ENCODE measurements at places on chromosomes 5 and 9.

DNA sequence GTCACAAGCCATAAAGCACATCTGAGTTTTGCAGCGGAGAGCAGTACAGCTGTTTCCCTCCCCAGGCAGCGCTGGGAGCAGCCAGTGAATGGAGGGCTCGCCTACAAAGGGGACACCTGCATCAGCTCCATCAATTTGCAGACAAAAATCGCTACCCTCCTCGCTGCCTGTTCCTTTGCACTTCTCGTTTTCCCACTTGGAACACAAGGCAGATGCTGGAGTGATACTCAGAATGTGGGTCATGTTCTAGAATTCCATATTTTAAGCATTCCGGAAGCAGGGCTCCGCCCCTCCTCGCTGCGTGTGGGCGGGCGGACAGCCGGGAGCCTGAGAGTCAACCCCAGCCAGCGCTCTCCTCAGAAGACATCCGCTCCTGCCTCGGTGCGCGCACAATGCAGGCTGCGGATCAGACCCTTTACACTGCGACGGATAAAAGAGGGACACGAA is 92.1 kb downstream of the LMNB1 start:
- DNase-seq: no peak

DNA sequence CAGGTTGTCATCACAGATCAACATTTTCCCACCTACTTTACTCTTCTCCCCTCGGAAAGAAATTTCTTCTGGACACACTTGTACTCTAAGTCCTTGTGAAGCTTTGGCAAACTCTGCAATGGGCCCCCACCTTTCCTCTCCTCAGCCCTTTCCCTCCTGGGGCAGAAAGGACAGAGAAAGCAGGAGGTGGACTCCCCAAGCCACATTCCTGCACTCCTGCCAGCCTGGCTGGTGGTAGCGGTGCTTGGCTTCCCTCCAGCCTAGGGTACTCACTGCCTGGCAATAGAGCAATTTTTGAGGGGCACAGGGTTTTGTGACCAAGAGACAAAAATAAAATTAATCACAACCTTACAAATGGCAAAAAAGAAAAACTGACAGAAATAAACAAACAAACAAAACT is 451.4 kb downstream of the ZSWIM6 start:
- no peak for DNase-seq

GRCh38 chr5:74862221-74862620 is 4.0 kb downstream of the FAM169A start:
- DNase-seq: no peak

GRCh38 chr5:158320178-158320674 is 461.3 kb upstream of the CLINT1 start:
- DNase-seq: no peak

- no peak for DNase-seq
Measured at GRCh38 chr9:98686961-98687855, 21.5 kb downstream of the GABBR2 start.

DNA sequence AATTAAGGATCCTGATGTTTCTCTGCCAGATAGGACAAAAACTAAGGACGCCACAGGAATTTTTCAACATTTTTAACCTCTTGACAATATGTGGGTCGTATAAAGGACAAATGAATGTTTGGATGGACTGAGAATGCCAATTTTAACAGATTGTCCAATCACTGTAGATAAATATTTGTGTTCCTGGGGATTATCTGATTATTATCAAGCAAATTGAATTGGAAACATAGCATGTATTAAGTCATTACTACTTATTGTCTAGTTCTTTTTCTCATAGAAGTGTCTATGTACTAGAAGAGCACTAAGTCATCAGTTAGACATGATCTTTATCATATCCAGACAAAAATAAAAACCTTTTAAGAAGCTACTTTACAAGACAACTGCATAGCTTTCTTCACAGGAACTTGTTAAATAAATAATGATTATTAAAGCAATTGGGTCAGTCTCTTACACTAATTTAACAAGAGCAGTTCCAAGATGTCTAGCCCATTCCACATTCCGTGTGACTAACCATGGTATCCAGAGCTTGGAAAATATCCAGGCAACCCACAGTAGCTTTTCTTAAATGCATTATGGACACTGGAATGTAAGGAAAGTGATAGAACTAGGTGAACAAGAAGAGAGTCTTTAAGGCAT is 127.5 kb upstream of the CDKN2B start:
- no peak for DNase-seq

- no peak for DNase-seq
Measured at GRCh38 chr5:127863610-127864395, 160.6 kb downstream of the CCDC192 start.

DNA sequence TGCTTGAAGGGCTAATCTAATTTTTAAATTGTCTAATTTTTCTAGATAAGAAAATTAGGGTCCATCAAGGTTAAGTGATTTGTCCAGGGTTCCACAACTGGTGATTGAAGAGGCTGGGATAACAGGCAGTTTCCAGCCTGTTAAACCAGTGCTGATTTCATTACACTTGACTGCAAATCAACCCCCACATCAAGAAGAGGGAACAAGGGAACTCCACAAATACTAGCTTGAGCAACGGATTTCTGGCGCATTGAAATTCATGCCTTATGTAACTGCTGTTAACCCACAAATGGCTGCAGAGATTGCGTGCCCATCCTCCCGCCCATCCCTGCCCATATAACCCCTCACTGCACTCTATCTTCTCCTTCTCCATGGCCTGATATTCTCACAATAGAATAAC is 10.0 kb downstream of the PLPPR1 start:
- DNase-seq: no peak

DNA sequence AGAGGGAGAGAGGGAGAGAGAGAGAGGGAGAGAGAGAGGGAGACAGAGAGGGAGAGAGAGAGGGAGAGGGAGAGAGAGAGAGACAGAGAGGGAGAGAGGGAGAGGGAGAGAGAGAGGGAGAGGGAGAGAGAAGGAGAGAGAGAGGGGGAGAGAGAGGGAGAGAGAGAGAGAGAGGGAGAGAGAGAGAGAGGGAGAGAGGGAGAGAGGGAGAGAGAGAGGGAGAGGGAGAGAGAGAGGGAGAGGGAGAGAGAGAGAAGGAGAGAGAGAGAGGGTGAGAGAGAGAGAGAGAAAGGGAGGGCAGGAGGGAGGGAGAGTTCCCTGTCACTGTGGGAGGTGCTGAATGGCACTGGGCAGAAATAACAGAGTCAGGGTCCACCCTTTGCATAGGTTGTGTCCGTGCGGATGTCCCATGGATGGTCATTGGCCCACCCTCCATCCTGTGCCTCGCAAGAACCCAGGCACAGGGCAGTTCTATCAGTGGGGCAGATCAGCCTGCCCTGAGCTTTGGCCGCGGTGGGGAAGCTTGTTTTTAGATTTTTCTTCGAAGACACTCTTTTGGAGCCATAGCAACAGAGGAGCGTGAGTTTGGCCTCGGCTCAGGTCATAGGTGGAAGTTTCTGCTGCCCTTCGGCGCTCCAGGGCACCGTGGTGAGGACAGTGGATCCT is 30.1 kb downstream of the ADAMTSL2 start:
- DNase-seq: no peak

DNA sequence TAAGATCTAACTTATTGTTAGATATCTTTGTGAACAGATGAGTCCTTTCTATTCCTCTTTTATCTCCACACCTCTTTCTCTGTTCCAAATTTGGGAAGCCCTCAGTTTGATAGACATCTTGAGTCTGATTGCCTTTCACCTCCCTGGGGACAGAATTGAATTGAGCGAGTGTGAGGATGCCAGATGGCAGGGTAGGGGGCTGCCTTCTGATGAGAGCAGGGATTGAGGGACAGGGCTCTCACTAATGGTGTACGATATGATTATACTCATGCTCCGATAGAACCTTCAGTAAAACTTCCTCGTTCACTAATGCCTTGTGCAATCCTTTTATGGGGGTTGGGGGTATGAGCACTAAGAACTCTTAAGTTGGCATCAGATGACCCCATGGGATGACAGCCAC is 172.1 kb upstream of the DAP start:
- no peak for DNase-seq

DNA sequence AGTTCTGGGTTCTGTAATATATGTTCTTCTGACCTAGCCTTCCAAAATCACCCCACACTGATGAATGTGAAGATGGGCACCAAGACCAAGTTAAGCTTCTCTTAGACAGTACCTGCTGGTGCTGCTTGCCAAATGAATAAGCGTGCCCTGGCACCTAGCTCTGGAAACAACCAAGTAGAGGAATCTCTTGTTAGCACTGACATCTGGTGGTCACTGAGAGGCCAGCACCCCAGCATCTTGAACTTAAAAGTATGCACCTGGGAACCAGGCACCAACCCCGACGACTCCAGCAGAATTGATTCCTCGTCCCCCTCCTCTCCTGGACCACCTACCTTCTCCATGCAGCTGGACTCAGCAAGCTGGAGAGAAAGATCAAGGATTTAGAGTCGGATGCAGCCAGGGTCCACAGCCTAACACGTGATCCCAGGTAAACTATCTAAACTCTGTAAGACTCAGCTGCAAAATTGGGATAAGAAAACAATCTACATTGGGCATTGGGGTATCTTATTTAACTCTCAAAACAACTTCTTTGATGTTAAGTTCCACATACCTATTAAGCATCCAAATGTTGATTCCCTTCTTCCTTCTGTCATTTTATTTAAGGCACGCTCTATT is 89.8 kb downstream of the SLC1A3 start:
- DNase-seq: no peak

DNA sequence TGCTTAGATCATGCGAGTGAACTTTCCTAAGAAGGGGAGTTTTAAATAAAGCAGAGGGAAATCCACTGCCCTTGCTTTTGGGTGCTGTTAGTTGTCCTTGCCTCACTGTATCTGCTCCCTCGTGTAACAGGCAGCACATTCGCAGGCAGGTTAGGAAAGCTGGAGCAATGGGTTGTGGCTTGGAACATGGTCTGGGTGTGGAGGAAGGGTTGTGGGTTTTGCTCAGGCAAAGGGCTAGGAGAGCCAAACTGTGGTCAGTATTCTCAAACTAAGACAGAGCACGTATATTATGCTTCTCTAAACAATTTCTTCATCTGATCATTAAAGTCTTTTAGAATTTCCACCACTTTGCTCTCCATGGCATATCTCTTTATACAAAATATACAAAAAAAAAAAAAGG is 135.7 kb downstream of the FANCC start:
- no peak for DNase-seq

DNA sequence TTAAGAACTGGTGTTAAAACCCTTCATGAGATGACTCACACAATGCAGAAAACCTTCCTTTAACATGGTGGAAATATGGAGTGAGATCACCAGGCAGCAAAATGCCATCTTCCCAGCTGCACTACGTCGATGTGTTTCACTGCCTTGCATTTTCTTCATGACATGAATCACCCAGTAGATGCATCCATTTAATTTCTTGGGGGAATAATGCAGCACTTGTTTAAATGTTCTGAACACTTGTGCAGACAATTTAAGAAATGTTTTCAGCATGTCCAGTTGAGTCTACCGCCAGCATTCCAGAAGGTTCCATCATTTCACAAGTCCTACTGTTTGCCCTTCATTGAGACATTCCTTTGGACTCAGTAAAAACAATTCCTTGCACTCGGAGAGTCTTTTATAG is 81.6 kb downstream of the ADAMTS16 start:
- no peak for DNase-seq

DNA sequence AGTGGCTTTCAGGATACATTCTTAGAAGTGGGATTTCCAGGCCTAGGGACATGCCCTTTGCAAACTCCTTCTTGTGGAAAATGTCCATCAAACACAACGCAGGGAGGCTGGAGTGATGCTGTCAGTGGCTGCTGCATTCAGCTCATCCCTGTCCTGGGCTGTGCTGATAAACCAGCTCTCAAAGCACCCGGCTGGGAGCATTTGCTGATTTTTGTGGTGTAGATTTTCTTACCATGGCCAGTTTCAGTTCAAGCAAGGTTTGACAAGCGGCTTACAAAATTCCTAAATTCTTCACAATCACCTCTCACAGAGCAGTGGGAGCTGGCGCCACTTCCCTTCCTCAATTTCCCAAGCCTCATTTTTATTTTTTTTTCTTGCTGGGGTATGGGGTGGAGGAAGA is 28.2 kb downstream of the FAM163B start:
- DNase-seq: no peak

DNA sequence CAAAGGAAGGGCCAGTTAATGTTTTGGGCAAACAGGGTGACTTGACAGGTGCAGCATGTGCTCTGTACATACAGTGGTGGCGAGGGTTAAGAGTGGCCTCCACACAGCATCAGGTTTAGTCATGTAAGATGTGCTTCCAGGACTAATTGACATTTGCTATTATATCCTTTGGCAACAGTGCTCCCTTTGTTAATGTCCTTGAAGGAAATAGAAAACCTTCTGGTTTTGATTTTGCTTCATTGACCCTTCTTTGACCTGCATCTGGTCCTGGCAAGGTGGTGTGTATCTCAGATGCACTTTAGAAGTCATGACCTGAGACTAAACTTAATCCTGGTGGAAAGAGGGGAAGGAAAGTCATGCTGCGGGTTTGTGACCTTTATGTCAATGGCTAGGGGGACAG is 440.0 kb downstream of the ENC1 start:
- DNase-seq: no peak

DNA sequence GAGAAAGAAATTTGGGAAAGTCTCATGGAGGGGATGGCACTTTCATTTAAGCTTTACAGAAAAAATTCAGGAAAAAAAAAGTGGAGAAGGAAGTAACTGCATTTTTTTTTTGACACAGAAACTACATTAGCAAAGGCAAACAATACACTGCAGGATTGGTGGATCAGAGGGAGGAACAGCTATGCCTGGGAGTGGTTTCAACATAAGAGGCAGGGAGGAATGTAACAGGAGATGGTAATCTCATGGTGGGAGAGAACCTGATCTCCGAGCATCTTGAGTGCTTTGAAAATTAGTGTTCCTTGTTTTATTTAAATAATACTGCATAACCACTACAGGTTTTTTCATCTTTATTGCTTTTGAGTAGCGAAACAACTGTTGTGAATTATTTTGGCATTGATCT is 249.4 kb downstream of the FAM170A start:
- DNase-seq: no peak

DNA sequence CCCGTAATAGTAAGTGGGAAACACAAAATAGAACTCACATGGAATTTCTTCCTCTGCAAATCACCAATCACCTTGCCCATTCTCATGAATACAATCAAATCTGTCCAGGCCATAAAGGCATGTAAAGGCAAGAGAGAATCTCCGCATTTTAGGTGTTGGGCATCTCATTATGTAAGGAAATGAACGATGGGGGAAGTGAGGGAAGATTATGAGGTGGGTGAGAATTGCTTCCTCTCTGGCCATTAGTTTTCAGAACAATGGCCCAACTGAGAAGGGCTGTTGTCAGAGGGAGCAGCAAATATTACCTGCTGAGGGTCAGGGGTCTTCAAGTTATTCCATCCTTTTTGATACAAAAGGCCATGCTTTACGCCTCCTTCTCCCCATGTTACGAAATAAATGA is 455.1 kb downstream of the ARHGEF28 start:
- no peak for DNase-seq

DNA sequence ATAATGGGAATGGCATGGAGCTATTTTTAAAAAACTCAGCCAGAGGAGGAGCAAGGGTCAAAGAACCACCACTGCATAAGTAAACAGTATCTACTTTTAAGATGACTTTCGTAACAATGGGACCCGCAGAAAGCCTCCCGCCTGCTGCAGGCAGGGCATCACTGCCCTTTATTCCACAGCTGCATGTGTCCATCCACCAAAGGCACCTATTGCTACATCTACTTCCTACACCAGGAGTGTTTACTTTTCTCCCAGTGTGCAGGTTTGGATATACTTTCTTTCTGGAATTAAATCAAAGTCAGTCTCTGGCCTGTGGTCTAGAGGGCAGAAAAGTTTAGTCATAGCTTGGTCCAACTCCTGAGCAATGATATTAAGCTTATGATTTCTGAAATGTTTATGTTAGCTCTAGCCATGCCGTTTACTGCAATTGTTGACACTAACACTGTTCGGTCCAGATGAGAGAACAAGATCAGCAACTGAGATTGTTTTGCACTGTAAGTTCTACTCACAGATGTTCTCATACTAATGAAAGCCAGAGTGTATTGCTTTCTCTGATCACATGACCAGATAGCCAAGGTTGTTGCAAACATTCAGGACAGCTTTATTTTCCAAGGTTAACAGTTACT is 391.5 kb downstream of the FGF10 start:
- DNase-seq: no peak

Measured in stimulated activated CD8-positive, alpha-beta memory T cell treated with anti-CD3 and anti-CD28 coated beads, Interleukin-7, amount 100 ng/mL, for 1 hour (primary cell).